HCEC 1CT (cell line): ENCODE measurements at places on chromosomes 4 and X.

GRCh38 chrX:31320740-31321139 lies 248.9 kb upstream of the FTHL17 start:
- DNase-seq, result no peak

DNA sequence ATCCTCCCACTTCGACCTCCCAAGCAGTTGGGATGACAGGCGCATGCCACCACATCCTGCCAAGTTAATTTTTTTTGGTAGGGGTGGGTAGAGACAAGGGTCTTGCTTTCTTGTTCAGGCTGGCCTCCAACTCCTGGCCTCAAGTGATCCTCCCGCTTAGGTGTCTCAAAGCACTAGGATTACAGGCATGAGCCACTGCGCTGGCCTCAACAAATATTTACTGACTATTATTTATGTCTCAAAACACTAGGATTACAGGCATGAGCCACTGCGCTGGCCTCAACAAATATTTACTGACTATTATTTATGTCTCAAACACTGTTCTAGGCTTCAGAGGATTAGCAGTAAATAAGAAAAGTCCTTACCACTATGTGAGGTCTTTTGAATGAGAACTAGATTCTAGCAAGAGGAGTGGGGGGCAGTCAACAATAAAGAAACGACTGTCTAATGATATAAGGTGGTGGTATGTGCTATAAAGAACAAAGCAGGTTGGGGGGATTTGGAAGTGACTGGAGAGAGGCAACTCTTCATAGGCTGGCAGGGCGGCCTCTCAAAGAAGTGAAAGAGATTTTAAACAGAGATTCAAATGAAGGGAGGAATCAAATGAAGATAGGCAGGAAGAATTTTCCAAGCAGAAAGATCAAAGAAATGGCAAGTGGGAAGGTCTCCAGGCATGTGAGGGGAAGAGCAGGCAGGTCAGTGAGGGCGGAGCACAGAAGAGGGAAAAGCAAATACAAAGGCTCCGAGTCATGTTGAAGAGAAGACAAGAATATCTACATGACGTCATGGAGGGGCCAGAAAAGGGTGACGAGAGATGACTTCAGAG lies 12.7 kb upstream of the ACSL1 start:
- DNase-seq, result no peak

- no peak for DNase-seq
Observed at GRCh38 chrX:135528756-135529155, 8.3 kb downstream of the INTS6L start.

GRCh38 chrX:17081968-17082367 lies 135.5 kb downstream of the REPS2 start:
- DNase-seq, result no peak

DNA sequence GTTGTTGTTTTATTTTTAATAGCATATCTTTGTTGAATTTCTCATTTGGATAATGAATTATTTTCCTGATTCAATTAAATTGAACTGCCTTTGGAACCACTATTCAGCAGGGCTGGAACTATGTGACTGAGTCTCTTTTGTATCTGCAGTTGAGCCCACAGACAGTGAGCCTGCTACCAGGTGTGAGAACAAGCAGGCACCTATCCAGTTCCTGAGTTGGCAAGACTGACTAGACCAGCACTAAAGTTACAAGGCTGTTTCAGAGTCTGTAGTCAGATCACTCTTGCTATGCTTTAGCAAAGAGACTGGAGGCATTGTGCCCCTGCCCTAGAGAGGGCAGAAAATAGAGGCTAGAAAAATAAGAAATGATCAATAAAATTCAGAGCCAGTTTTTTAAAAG lies 237.3 kb upstream of the GRID2 start:
- DNase-seq, result no peak

DNA sequence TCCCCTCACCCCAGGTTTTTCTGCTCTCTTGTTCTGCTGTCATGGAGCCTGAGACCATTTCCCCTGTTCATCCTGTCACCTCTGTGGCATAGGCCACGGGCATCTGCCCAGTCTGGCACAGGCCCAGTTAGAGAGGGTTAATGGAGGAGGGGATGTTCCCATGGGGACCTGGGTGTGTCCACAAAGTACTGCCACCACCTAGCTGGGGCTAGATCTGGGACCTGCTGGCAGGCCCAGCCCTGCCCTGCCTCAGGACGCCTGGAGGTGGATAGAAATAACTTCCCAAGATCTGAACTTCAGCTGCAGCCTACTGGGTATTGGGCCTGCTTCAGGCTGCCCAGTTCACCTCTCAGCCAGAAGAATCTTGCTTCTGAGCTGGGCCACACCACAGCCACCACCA lies 13.5 kb downstream of the EFNB1 start:
- no peak for DNase-seq

GRCh38 chr4:138413273-138413672 lies 171.1 kb upstream of the SLC7A11 start:
- no peak for DNase-seq

DNA sequence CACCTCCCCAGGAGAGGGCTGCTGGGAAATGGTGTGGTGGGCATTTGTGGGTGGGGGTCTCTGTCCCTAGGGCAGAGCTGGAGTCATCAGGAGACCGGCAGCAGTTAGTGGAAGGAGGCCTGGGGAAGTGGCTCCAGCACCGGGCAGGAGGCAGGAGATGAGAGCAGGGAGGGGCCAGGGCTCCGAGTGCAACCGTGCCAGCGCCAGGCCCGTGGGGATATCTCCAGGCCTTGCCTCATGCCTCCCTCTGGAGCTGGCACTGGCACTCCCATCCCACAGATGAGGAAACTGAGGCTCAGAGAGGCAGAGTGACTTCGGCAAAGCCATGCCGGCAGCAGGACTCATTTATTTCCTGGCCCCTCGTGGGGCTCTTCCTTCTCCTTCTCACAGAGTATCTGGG lies 83.5 kb downstream of the HMX1 start:
- no peak for DNase-seq

GRCh38 chr4:40688446-40689095 lies 58.9 kb upstream of the RBM47 start:
- no peak for DNase-seq

GRCh38 chr4:181897935-181898334 lies 345.3 kb upstream of the TENM3 start:
- DNase-seq, result peak; percentile 53

GRCh38 chrX:25049357-25049756 lies 33.6 kb upstream of the ARX start:
- DNase-seq, result no peak

GRCh38 chr4:156885374-156885773 lies 86.2 kb downstream of the PDGFC start:
- DNase-seq, result no peak

DNA sequence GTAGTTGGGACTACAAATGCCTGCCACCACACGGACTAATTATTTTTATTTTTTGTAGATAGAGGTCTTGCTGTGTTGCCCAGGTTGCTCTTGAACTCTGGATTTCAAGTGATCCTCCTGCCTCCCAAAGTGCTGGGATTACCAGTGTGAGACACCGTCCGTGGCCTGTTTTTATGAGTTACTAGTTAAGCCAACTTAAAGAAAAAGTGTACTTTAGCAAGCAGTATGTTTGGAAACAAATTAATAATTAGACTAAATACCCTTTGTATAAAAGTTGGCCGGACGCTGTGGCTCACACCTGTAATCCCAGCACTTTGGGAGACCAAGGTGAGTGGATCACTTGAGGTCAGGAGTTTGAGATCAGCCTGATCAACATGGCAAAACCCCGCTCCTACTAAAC lies 14.2 kb upstream of the PTPN13 start:
- no peak for DNase-seq

DNA sequence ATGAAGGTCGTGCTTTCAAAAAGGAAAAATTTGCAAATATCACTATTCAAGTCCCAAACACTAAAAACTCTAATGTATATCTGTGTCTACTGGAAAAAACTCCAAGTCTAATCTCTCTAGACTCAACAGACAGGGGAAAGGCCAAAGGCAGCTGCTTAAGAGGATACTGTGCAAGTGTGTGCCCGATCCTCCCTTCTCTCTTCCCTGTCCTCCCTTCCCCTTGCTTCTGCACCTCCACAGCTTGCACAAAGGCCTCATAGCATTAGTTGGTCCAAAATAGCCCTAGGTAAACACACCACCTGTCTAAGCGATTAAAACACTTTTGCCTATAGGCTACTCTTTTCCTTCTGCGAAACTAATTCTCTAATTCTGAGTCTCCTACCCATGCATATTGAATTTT lies 10.6 kb downstream of the C4orf54 start:
- DNase-seq, result no peak

DNA sequence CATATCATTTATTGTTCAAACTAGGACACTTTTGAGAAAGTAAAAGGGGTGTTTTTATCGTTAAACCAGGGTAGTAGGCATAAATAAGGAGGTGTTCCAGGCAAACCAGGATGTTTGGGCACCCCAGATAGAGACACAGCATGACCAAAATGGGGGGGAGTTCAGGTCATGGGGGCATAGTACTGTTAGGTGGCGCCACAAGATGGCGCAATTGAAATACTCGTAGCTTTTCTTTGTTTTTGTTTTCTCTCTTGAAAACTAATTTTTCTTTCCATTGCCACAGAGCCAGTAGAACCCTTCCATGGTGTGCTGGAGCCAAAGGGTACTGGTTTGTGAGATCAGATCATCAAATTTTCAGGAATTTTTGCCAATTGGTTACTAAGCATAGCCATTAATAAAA lies 283.4 kb downstream of the BCOR start:
- peak; percentile 41 for DNase-seq

DNA sequence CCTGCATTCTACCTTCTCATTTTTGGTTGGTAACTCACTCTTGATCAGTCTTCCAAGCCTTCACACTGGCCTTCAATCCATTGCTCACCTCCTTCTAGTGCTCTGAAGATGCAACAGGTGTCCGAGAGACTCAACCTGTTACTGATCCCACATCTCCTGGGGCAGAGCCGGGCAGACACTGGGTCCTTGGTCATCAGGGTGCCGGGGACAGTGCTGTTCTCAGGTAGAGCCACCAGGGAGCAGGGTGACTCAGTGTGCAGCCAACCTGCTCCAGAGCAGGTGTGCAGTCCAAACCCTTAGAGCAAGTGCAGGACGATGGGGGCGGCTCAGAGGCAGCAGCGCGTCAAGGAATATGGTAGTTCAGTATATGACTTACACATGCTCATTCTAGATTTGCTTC lies 188.4 kb downstream of the DHX15 start:
- DNase-seq, result no peak

DNA sequence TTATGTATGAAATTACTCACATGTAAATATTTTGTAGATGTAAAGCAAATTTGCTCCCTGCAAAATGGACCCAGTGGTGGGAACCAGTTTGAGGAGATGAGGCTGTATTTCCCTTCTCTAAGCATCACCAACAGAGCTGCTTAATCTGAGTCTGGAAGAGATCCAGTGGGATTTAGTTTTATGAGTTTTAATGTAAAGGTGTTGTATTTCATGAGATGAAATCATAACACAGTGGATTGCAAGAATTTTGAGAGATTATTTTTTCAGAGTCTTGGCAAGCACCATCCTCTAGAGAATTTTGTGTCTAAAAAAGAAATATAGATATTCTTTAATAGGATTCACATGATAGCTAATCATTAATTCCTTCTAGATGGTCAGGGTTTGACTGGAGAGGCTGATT lies 35.6 kb upstream of the SFRP2 start:
- no peak for DNase-seq

- DNase-seq, result no peak
Observed at GRCh38 chr4:83660578-83660977, 124.7 kb downstream of the GPAT3 start.

- DNase-seq, result no peak
Observed at GRCh38 chr4:168580228-168580627, 83.4 kb downstream of the PALLD start.
